ENCODE measurements at places on chromosomes 6 and 20. TPM values are rescaled to one million over a fixed set of nuclear protein-coding genes. Genes with fewer than 3 reads are reported as not detected.

DNA sequence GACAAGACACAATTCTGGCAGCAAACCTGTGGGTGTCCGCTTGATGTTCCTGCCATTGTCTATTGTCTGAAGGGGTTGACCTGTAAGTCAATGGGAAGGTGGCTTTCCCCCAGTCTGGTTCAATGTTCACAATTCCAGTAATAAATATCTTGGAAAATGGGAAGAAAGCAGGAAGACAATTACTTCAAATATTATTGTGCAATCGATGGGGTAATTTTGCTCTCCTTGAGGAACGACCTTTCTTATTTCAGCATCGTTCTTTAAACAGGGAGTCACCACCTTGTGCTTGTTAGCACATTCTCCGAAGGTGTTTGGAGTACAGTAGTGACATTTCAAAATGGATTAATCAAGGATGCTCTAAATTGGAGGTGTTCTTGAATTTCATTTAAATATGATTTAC lies 136.9 kb downstream of the BTBD3 start:
- DNase-seq: no peak

- DNase-seq: no peak
Measured at GRCh38 chr6:51559059-51559458, 528.4 kb downstream of the PKHD1 start.

- DNase-seq: no peak
Measured at GRCh38 chr20:10513931-10514575, 78.9 kb downstream of the SLX4IP start.

DNA sequence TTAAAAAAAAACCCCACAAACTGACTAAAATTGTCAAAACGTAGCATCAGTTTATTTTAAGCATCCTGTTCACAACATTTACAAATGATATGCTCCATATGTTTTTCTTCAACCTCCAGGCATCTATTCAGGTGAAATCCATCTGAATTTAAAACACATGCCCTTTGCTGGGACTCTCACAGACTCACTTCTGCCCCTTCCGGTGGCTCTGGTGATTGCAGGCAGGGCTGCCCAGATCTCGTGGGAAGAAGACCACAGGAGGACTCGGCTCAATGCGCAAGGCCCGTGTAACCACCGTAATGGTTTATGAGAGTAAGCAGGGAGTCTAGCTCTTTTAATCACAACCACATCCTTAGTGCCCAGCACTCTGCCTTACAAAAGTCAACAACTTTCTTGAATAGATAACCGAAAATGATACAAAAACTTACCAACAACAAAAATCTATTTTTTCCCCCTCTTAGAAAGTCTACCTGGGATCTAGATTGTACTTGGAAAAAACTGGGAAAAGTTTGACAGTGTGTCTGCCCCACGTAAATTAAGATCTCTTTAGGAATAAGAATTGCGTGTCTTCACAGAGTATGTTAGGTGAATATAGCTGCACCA lies 139.1 kb downstream of the KIF16B start:
- DNase-seq: no peak

MACROD2 gene
- total RNA-seq: 8.8 TPM

PRKN gene
- 19.0 TPM for total RNA-seq

GRCh38 chr6:28858963-28859362 lies 64.8 kb downstream of the TRIM27 start:
- no peak for DNase-seq

DNA sequence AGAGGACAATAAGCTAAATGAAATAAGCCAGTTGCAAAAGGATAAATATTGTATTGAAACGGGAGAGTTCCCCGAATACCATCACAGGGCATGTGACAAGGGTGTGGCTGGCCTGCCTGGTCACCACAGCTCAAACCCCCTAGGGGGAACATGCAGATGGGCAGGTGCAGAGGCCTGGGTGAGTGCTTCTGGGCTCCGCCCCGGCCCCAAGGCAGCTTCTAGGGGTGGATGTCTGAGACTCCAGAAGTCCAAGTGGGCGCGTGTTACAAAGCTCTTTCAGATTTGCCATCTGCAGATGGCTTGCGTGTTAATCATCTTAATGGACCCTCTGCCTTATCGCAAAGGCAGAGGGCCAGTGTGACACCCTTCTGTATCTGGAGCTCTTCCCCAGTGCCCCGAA lies 559.2 kb upstream of the IMPG1 start:
- DNase-seq: no peak

GRCh38 chr20:15767586-15767985 lies 805.7 kb downstream of the KIF16B start:
- no peak for DNase-seq

CD83 gene
- total RNA-seq: 2.9 TPM

CFB gene
- 177 TPM for total RNA-seq

HLA-DRA gene
- 238 TPM for total RNA-seq

DNA sequence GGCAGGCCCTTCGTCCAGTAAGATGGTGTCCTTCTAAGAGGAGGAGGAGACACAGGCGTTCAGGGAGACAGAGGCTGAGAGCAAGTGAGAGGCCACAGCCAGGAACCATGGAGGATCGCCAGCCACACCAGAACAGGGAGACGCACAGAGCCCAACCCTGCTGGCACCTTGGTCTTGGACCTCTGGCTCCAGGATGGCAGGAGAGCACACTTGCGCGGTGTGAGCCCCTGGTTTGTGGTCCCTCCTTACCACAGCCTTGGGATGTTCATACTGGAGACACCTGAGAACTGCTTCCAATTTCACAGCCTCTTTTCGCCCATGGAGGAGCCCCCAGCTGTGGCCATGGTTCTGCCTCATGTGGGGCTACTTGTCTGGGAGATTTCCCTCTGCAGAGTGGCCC lies 222.4 kb downstream of the DLL1 start:
- DNase-seq: no peak

NEURL2 gene
- total RNA-seq: 8.8 TPM

DNA sequence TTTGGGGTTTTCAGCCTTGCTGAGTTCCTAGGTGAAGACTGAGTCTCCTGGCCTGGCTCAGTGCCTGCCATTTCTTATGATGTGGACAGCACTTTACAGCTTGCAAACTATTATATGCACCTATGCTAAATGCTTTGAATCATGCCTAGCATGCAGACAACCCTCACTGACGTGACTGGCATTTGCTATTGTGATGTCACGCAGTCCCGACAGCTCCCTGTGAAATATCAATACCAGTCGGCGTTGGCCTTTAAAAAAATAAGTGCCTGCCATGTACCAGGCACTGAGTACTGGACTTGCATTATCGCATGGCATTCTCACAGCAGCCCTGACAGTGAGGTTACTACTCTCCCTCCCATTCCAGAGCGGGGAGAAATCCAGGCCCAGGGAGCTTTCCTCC lies 35.5 kb downstream of the UQCC2 start:
- no peak for DNase-seq

ELMO2 gene
- total RNA-seq: 41.0 TPM
